GOT3 (cell line): ENCODE measurements at places on chromosomes 16 and 17.

- no peak for DNase-seq
Observed at GRCh38 chr16:17109413-17109812, 361.3 kb downstream of the XYLT1 start.

- DNase-seq = no peak
Observed at GRCh38 chr16:6209355-6209930, 1111.8 kb upstream of the EEF2KMT start.

DNA sequence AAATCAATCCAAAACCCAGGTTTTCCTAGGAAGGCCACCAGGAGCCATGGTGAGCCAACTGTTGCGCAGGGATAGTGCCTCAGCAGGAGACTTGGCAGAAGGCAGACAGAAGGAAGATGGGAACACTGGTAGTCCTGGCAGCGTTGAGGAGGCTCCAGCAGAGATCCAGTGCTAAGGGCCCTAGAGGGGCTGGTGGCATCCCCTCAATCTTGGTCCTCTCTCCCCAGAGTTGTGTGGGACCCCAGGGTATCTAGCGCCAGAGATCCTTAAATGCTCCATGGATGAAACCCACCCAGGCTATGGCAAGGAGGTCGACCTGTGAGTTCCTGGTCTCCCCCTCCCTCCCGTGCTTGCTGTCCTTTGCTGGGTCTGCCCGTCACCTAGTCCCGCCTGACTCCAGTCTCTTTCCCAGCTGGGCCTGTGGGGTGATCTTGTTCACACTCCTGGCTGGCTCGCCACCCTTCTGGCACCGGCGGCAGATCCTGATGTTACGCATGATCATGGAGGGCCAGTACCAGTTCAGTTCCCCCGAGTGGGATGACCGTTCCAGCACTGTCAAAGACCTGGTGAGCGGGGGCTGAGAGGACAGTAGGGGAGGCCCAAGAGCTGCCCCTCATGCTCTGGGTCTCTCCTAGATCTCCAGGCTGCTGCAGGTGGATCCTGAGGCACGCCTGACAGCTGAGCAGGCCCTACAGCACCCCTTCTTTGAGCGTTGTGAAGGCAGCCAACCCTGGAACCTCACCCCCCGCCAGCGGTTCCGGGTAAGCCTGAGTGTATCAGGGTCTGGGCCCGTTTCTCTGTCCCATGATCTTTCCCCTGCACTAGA, 5.7 kb downstream of the CFAP119 start:
- no peak for DNase-seq

DNA sequence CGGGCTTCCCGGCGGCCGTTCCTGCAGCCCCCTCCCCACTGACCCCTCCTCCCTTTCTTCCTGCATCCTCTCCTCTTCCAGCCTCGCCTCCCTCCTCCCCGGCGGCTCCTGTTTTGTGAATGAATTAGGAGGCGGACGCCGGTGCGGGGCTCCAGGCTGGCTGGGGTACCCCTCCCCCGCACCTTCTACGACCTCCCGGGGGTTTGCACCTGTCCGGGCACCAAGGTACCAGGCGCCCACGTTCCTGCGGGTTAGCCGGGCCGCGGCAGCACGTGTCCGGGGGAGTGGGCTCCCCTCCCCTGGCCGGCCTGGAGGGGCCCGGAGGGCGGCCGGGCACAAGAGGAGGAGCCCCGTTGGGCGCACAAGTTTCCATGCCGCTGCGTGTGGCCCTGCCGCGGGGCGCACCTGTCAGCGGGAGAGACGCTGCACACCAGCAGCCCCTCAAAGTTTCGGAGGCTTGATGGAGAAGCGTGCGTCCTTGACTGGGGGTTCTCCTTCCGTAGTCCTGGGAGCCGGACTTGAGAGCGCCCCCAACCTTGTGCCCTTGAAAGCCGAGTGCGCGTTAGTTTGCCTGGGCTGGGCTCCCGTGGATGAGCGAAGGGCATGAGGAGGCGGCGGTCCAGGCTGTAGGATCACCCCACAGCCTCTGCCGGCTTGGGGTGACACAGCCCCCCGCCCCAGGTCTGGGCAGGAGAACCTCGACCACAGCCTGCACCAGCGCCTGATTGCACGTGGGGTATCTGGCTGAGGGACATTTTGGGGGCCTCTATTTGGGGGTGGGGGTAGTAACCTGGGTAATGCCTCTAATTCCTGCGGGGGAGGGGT, 1.2 kb downstream of the HAS3 start:
- no peak for DNase-seq

- no peak for DNase-seq
Observed at GRCh38 chr17:3903881-3904290, 11.0 kb upstream of the CAMKK1 start.

DNA sequence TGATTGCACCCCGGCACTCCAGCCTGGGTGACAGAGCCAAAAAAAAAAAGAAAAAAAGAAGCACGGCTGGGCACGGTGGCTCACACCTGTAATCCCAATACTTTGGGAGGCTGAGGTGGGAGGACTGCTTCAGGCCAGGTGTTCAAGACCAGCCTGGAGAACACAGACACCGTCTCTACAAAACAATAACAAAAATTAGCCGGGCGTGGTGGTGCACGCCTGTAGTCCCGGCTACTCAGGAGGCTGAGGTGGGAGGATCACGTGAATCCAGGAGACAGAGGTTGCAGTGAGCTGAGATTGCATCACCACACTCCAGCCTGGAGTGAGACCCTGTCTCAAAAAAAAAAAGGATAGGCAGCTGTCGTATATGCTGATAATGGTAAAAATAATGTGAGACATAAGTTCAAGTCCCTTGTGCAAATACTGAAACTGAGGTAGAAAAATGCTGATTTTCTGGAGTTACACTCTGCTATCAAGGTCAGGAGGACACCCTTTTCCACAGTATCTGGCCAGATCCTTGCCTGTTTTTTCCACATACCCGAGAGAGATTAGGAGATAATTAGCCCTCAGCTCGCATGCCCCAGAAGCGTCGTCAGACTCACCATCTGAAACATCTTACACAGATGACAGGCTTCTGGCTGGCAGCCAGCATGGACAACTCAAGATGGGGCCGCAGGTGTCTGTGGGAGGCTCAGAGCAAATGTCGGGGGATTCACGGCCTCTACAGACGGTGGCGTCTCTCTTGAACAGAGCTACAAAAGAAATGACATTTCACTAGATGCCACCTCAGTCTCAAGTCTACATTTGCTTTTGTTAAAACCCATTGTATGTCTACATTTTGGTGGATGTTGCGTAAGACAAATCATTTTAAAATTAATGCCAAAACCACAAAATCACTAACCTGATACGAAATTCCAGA, 36.8 kb downstream of the WDR45B start:
- DNase-seq = no peak

DNA sequence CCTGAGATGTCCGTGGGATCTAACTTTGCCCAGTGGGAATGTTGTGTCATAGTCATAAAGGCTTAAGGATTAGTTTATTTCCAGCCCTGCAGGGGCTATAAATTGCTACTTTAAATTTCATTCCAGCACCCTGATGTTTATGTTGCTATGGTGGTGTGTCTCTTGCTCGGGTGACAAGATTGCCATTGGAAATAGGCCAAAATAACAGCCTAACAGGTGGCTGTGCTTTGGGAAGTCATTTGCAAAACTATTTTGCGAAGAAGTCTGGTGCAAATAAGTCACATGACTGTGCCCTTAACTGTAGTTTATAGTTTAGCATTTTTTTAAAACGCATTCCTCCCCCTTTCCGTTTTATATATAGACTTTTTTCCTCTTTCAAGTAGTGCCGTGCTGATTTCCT, 23.1 kb downstream of the PITPNC1 start:
- no peak for DNase-seq

DNA sequence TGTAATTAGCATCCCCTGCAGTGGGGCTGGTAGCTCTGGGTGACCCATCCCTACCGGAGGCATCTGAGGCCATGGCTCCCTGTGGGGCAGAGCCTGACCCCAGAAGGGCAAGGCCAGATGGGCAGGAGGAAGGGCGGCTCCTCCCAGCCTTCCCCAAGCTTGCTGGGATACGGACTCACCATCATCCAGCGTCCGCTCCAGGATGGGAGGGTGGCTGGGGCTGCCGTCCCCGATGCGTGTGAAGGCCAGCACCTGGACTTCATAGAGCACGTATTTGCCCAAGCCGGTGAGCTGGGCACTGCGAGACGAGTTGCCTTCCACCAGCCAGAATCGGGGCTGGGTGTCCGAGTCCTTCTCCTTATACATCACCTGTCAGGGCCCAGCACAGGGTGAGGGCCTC, 81.6 kb upstream of the CDC42EP4 start:
- no peak for DNase-seq
